Jurkat, Clone E6-1 (cell line): ENCODE measurements at places on chromosomes 2 and 18.

DNA sequence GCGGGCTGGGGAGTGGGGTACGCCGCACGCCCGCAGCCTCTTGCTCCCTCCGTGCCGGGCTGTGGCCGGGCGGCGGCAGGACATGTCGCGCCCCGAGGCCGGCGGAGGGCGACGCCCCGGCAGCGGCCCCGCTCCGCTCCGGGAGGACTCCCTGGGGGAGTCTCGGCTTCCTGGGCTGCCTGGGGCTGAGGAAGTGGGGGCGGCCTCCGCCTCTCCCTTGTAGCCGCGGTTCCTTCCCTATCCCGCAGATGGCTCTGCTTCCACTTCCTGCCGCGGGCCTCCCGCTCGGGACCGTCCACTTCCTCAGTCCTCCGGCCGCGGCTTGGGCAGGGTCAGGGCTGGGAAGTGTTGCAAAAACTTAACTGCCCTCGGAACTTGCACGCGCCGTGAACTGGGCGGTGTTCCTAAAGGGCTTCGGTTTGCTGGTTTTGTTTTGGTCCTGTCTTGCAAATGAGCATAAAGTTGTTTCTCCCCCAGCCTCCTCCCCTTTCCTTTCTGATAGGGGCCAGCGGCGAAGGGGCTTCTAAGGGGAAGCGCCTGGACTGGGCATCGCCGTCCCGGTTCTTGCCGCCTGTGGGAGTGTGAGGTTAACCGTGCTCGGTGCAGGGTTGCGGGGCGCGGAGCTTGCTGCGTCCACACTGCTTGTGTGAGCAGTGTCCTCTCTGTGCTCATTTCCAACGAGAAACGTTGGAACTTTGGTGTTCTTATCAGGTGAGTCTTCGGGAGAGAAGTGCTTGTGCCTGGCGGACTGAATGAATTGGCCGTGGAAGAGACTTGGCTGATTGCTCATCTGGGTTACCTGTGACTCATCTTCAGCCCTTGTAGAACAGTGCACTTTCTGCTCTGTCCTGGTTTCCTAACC, 600 bp downstream of the RALB start:
- DNase-seq, result peak; percentile 25

DNA sequence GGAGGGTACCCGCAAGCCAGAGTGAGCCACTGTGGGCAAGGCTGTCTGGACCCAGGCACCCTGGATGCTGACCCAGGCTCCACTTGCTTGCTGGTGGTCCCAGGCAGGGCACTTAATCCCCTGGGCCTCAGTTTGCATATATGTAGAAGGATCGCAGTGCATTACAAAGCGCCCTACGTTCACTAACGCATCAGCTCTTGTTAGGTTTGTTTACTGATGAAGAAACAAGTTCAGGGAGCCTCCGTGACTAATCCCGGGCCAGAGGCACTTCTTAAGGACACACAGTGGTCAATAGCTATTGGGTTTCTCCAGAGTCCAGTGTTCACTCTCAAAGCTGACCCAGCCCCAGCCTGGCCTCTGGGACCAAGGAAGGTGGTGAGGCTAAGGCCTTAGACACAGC, 70.2 kb downstream of the LBH start:
- no peak for DNase-seq

DNA sequence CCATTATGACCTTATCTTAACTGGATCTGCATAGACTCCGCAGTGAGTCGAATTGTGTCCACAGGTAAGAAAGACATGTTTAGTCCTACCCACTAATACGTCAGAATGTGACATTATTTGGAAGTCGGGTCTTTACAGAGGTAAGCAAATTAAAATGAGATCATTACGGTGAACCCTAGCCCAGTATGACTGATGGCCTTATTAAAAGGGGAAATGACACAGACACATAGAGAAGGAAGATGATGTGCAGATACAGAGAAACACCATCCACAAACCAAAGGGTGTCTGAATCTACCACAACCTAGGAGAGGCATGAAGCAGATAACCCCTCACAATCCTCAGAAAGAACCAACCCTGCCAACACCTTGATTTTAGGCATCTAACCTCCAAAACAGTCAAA, 135.6 kb downstream of the GALNT1 start:
- DNase-seq, result no peak

- DNase-seq, result no peak
Observed at GRCh38 chr2:29700560-29700959, 220.8 kb downstream of the ALK start.

DNA sequence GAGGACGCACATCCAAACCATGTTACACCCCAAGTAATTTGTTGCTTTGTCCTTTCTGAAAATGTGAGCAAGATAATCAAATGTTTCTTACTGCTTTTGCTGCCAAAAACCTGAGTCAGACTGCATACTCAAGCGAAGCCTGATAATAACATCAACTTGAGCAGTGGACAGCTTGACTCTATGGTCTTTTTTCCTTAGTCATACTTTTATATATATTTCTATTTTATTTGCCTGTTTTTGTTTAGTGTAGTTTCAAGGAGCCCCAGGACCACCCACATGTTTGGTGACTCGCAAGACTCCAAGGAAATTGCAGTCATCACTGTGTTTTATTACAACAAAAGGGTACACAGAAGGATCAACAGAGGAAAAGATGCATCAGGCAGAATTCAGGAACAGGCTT, 688.4 kb upstream of the PIK3C3 start:
- DNase-seq, result no peak

- DNase-seq, result no peak
Observed at GRCh38 chr2:182463760-182464159, 36.9 kb upstream of the PDE1A start.

DNA sequence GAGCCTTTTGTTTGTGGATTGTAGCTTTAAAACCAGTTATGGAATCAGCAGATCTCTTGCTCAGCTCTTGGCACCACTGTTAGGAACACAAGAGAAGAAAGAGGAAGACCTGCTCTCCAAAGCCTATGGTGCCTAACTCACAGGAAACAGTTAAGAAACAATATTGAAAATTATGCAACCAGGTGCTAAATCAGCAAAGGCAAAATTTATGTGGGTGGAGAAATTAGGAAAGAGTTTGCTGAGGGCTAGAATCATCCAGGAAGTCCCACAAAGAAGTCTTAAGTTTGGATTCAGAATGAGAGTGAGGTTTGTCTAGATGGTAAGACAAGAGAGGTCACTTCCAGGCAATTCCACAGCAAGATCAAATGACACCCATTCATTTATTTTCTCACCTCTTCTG, 49.4 kb downstream of the AOX1 start:
- no peak for DNase-seq

- no peak for DNase-seq
Observed at GRCh38 chr2:121903037-121903689, 147.7 kb downstream of the TSN start.

- DNase-seq, result peak; percentile 50
Observed at GRCh38 chr18:31684279-31685096, at the start of gene B4GALT6. B4GALT6 (minus strand) TSS chr18:31684581; CDS start chr18:31684426, 155 bp downstream.

- no peak for DNase-seq
Observed at GRCh38 chr18:44066541-44066940, 614.1 kb upstream of the SETBP1 start.

DNA sequence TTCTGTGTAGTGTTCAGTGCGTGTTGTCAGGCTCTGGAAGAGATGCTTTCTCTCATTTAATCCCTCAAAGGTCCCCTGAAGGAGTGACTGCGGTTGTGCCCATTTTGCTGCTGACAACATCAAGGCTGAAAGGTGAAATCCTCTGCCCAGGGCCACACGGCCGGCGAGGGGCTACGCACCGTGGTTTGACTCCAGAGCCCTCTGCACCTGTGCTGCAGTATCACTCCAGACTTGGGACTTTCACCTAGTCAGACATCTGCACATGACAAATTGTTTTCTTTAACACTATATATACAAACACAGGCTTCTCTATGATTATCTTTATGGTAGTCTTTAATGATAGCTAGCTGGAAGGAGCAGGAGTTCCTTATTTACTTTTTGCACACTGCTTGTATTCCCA, 90.2 kb downstream of the ARMC9 start:
- no peak for DNase-seq

DNA sequence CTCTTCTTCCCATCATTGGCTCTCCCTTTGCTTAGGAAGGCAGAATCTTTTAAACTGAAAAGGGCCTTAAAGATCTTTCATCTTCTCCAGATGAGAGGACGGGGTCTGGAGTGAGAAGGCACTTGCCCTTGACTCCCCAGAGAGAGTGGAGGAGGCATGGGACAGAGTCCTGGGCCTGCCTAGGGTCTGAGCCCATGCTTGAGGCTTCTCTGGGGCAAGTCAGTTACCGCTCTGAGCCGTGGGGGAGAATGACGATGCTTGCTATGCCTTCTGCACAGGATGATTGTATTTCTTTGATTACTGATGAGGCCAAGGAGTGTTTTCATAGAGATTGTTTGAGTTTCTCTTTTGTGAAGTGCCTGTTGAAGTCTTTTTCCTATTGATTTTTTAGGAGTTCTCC, 921 bp downstream of the PLB1 start:
- DNase-seq, result no peak

DNA sequence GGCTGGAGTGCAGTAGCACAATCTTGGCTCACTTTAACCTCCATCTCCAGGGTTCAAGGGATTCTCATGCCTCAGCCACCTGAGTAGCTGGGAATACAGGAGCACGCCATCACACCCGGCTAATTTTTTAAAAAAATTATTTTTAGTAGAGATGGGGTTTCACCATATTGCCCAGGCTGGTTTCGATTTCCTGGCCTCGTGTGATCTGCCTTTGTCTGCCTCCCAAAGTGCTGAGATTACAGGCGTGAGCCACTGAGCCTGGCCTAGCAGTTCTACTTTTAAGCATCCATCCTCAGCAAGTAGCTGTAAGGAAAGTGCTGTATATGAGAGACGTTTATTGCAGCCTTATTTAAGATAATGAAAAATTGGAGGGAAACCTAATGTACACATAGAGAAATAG, 79.7 kb downstream of the ZDBF2 start:
- no peak for DNase-seq
